ENCODE measurements at places on chromosomes 5 and 9. TPM values are rescaled to one million over a fixed set of nuclear protein-coding genes. Genes with fewer than 3 reads are reported as not detected.

DNA sequence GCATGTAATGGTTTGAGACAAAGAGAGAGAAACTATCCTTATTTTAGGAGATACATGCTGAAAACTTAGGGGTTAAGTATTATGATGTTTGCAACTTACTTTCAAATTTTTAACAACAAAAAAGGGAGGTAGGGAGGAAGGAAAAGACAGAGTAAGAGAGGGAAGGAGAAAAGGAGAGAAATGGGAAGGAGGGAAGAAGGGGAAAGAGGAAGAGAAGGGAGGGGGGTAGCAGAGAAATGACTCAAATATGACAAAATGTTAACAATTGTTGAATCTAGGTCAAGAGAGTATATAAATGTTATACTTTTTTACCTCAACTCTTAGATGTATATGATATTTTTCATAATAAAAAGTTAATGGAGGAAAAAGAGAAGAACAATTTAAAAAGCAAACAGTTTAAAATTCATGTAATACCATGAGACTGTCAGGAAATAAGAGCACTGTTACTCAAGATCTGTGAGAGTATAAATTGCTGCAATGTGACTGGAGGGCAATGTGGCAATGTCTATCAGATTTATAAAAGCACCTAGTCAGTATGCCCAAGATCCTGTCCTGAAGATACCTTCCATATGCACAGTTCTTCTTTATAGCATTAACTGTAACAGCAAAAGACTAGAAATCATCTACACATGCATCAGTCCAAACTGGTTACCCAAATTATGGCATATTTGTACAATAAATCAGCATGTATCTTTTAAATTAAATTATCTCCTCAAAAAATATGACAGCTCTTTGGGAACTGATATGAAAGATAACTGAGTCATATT, 16.3 kb downstream of the FBXW11 start:
- no peak for DNase-seq

DNA sequence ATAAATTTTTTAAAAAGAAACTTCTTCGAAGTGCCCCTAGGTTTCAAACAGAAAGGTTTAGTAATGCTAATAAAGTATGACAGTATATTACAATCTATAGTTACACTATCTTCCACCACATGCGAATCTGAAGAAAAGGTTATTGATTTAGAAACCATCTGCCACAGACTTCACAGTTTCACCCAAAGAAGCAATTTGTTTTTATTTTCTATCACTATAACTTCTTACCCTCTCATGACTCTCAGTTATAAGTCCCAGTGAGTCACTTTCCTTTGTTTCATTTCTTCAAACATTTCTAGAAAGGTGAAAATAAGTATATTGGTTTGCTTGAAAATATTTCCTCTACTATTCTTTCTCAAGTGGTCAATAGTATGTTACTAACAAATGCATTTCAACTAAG, 93.6 kb downstream of the MCTP1 start:
- DNase-seq, result no peak

- DNase-seq, result no peak
These were observed 95.8 kb upstream of the ADAMTS16 start for GRCh38 chr5:5044247-5044840.

DNA sequence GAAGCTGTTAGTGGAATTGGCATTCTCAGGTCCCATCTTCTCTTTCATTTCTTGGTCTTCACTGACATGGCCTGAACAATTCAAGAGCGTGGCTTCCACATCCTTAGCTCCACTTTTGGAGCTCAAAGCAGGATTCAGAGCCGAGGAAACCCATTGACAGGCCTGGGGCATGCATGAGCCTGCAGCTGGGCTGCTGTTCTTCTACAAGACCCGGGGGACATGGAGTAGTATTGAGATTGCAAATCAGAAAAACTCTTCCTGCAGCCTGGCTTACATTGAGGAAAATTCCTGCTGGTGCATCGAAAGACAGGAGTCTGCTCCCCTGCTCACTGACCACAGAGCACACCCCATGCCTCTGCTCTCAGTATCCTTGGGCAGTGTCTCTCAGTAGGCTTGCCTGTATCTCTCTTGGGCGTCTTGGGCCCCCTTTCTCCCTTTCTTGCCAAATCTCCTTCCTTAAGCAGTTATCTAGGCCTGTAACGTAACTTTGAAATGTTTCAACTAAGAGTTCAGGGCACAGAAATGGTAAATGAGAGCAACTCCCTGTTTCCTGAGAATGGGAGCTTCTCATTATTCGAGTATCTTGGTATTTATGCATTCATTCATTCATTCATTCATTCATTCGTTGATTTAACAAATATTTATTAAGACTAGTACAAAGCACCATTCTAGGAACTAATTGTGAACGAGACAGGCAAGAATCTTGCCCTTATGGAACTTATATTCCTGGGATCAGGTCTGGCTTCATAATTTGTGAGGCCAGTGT, 603.6 kb upstream of the CLINT1 start:
- DNase-seq, result no peak

GRCh38 chr5:136061630-136062365, 33.0 kb downstream of the TGFBI start:
- DNase-seq, result no peak

CFAP77 gene
- total RNA-seq, result not detected

DNA sequence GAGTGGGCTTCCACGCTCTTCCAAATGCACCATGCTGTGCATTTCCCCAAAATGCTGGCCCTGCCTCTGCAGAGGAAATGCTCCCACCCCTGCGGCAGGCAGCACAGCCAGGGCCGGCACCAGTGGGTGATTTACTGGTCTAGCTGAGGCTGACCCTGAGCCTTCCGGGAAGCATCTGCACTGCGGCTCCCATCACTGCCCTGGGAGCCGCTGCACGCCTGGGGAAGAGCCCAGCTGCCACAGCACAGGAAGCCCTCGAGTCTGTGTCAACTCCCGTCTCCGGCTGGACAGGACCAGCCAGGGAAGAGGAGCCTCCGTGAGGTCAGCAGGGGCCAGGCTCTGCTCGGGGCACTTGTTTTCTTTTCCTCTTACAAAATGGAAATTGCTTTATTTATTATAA, 25.1 kb upstream of the EEIG1 start:
- no peak for DNase-seq

DNA sequence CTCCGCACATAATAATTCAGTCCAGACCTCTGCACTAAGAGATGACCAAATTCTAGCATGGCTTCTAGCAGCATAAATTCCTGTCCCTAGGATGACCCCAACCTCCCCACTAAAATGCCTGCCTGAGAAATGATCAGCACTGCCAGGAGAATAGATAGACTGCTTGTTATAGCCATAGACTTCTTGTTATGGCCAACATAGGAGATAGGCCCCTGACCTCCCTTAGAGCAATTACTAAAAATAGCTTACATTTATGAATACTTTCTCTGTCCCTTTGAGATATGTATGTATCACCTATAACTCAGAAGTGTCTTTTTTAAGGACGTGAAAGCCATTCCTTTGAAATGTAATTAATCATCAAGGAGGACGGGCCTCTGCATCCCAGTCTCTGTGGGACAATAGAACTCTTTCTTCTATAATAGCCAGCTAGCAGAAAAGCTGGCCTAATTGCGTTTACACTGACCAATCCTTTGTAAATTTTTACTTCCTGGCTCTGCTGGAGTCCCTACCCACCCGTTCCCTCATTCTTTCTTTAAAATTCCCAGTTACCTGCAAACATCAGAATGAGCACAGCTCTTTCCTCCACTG, 1002.7 kb downstream of the CDH18 start:
- no peak for DNase-seq

DNA sequence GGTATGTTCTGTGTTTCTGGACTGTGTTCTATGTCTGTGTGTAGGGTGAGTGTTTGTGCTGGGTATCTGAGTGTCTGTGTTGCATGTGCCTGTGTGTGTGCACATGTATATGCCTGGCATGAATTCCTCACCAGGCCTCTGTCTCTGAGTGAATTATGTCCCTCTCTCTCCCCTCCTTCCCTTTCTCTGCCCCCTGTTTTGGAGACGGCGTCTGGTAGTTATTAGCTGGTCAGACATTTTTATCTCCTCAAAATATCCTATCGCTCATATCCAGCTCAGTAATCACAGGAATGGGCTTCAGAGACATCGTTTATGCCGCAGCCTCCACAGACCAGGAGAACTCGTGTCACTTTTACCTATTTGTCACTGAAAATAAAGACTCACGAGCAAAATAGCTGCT, 483.2 kb upstream of the BRINP1 start:
- DNase-seq, result no peak

PTGES gene
- 0.90 TPM for total RNA-seq

NME5 gene
- total RNA-seq, result 0.53 TPM

- DNase-seq, result no peak
These were observed 28.2 kb downstream of the CETN3 start for GRCh38 chr5:90381213-90381929.

RFK gene
- 22.3 TPM for total RNA-seq
